Heart right ventricle (tissue), 16 donors: ENCODE measurements at places on chromosomes 11 and 22.
A peak's percentile ranks its signal among the peaks of the same experiment; 100 is the strongest.

- no peak for DNase-seq
Observed at GRCh38 chr11:19978668-19979518, 181.4 kb downstream of the DBX1 start.

DNA sequence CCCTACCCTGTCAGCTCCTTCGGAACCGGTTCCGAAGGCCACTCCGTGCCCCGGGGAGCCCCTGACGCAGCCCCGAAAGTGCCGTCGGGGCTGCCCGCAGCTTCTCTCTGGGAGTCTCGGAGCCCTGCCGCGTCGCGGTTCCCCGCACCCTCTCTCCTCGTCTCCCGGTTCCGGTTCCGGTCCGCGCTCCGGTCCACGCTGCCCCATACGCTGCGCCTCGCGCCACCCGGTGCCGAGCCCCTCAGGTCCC, 618 bp downstream of the MTA2 start:
- DNase-seq = peak; percentile 69

- no peak for DNase-seq
Observed at GRCh38 chr11:130642994-130643393, 194.5 kb downstream of the ADAMTS15 start.

DNA sequence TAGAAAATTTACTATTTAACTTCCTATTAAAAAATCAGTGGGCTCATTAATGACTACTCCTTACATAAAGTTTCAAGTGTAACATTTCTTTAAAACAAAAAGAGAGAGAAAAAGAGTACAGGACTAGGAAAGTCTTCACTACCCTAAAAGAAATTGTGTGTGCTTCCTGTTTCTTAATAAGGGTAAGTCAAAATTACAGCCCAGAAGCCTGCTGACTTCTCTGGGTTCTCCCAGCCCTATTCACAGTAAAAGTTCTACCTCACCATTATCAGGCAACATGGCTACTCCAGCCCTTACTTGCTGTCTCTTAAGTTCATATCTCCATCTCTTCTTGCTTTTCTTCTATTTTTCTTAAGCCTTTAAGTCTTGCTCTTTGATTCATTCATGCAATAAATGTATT, 20.3 kb upstream of the ZC3H12C start:
- no peak for DNase-seq

DNA sequence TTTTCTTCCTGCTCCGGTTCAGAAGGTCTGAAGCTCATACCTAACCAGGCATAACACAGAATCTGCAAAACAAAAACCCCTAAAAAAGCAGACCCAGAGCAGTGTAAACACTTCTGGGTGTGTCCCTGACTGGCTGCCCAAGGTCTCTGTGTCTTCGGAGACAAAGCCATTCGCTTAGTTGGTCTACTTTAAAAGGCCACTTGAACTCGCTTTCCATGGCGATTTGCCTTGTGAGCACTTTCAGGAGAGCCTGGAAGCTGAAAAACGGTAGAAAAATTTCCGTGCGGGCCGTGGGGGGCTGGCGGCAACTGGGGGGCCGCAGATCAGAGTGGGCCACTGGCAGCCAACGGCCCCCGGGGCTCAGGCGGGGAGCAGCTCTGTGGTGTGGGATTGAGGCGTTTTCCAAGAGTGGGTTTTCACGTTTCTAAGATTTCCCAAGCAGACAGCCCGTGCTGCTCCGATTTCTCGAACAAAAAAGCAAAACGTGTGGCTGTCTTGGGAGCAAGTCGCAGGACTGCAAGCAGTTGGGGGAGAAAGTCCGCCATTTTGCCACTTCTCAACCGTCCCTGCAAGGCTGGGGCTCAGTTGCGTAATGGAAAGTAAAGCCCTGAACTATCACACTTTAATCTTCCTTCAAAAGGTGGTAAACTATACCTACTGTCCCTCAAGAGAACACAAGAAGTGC, 661 bp upstream of the MALAT1 start:
- no peak for DNase-seq

DNA sequence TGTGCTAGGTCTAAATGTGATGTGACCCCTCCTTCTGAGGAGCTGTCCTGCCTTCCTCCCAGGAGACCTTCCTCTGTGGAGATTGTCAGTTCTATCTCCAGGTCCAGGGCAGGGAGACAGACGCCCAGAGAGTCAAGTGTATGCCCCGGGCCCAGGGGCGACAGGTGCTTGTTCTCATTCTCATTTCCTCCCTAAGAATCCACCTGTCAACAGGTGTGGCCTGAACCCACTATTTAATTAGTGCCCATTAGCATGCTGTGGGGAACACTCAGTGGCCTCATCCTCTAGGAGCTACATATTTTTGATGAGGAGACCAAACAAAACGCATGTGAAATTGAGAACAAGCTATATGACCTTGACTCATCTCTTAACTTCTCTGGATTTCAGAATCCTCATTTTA, 9.5 kb downstream of the PKNOX2 start:
- DNase-seq = no peak

- no peak for DNase-seq
Observed at GRCh38 chr11:111409915-111410314, 30.8 kb upstream of the POU2AF1 start.

DNA sequence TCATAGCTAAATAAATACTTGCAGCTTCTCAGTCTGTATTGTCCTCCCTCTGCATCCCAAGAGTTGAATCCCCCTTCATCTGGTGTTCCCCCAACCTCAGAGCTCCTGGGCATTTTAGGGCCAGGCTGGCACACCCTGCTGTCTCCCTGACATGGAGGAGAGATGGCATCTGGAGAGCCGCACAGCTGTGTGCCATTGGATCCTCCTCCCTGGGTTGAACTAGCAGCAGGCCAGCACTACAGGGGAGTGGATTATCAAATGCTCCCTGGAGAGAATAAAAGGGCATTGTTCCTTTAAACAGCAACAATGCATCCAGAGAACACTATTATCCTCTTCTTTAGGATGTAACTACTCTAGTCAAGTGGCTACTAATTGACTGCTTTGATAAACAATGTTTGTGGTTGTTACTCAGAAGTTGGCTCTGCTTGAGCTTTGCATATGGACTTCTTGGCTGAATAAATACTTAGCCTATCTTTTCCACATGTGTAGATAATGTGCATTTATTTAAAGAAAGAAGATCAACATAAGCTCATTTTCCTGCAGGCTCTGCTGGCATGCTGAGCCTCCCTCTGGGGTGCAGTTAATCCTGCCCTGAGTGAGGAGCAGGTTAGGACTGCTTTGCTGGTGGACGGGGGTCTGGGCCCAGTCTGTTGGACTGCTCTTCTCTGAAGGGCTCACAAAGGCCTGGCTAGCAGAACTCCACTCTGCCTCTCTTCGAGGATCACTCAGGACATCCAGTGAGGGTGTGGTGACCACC, 897.2 kb downstream of the TBC1D22A start:
- no peak for DNase-seq

- no peak for DNase-seq
Observed at GRCh38 chr11:68454767-68455166, 5.8 kb upstream of the PPP6R3 start.
